HS-27A (cell line): ENCODE measurements at places on chromosomes 7 and 10.

DNA sequence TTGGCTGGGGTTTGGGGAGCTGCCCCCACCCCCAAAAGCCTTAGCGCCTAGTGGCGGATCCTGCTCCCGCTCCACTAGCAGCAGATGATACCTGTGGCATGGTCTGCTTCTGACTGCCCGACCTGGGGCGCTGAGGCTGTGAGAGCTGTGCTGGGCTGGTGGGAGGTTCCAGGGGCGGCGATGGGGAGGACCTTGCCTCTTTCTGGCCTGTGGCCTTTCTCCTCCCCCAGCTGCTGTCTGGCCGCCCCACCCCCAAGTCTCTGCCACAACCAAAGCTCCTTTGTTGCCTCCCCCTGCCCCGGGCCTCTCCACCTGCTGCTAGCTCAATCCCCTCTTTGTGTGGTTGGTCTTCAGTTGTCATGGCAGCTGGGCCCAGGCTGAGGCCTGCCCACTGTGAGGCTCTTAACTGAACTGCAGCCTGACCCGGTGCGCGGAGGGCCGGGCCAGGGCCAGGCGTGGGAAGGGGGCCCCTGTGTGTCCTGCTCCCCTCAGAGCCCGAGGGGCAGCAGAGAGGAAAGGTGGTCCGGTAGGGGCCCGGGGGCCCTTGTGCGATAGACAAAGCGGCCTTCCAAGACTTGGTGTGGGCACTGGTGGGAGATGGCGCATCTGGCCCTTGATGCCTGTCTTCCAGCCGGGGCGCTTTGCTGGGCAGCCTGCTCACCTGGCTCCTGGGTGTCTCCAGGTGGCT, 4.7 kb downstream of the ZNF775 start:
- DNase-seq = no peak

DNA sequence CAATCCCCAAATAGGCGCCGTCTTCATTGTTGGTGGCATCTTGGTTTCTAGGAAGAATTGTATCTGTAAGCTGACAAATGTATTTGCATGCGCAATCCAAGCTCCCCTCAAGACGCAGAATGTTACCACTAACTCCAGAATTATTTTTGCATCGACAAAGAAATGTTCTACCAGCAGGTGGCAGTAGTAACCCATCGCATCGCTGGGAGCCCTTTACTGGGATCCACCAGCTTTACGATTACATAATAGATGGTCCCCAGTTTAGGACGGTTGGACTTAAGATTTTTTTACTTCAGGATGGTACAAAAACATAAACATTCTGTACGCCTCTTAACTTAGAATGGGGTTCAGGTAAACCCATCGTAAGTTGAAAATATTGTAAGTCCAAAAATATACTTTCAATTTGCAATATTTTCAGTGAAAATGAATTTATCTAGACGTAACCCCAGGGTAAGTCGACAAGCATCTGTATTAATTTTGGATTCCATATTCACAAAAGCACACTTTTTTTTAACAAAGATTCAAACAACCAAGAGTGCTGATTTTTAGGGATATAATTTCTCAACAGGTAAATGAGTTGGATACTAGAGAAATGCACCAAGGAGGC, 114.0 kb upstream of the COBL start:
- no peak for DNase-seq

GRCh38 chr10:129568583-129569344, 101.7 kb downstream of the MGMT start:
- no peak for DNase-seq

DNA sequence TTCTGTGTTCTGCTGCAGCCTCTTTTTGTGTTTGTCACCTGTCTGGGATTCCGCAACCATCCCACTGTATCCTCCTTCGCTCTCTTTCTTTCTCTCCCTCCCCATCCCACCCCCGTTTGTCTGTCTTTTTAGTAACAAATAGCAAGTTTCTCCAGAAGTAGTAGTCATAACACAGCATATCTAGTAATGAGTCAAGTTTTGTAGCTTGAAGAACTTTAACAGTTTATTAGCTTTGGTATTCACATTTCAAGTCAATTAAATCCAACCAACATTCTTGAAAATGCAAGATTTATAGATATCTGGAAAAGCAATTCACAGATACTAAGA, 154.1 kb upstream of the MTPN start:
- no peak for DNase-seq

DNA sequence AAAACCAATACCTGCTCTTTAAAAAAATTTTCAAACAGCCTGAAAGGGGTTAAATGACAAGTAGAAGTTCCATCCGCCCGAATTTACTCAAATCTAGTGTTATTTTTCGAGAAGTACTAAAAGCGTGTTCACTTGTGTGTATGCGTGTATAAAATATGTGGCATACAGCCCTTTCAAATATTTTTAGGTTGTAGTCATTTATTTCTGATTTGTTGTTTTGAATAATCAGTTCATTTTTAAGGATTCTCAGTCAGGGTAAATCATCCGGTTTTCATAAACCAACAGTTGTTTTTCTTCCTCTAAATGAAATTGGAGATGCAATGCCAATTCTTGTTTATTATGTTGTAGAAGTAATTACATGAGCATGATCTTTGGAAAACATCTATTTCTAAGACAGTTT, 6.9 kb upstream of the SUN1 start:
- no peak for DNase-seq
